Skin of body (tissue), 3 donors: ENCODE measurements at places on chromosomes 16 and 17. TPM values are rescaled to one million over a fixed set of nuclear protein-coding genes. Genes with fewer than 3 reads are reported as not detected.

DNA sequence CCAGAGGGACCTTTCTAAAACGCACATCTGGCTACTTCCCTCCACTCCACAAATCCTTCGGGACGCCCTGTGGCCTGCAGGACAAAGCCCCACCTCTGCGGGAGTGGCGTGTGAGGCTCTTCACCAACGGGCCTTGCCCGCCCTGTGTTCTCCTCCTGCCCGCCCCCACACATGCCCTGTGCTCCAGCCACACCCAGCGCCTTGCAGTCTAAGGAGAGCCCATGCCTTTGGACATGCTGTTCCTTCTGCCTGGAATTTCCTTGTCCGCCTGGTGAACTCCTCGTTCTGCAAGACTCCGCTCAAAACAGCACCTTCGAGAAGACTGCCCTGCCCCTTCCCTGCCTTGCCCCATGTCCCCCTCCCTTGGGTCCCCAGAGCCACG, 7.4 kb downstream of the ELOB start:
- no peak for DNase-seq

The DCXR gene
- 33.4 TPM for total RNA-seq

The CSF3 gene
- not detected for total RNA-seq

The USP6 gene
- 0.20 TPM for total RNA-seq
